ENCODE measurements at places on chromosomes 16 and 17. TPM values are rescaled to one million over a fixed set of nuclear protein-coding genes. Genes with fewer than 3 reads are reported as not detected.

Gene CBFA2T3
- 0.06 TPM for total RNA-seq

Gene AATK
- 1.3 TPM for total RNA-seq

Gene TMEM114
- total RNA-seq = not detected

Gene GP1BA
- not detected for total RNA-seq

Gene COA3
- total RNA-seq = 82.2 TPM

Gene ACSM3
- 0.79 TPM for total RNA-seq

Gene CASKIN2
- total RNA-seq = 7.8 TPM

Gene NDRG4
- total RNA-seq = 14.5 TPM

Gene LGALS9B
- not detected for total RNA-seq

All from aortic smooth muscle cell (primary cell).